ENCODE measurements at places on chromosomes 3 and 15.

GRCh38 chr15:67138891-67139855, 73.8 kb downstream of the SMAD3 start:
- DNase-seq, result no peak

DNA sequence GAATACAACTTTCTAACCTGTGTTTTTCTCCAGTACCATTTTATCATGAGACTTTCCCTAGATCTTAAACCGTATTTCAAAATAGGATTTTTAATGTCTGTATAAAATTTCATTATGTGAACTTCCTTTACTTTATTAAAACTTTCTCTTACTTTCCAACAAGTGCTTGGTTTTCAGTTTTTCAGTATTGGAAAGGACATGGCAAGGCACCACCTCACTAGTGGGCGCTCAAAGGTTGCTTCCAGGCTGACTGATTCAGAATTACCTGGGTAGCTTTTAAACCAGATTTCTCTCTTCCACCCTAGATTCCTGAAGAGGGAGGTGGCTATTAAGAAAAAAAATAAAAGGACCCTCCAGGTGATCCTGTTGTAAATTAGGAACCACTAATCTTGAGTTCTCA, 236.6 kb downstream of the SOX2 start:
- DNase-seq, result no peak

DNA sequence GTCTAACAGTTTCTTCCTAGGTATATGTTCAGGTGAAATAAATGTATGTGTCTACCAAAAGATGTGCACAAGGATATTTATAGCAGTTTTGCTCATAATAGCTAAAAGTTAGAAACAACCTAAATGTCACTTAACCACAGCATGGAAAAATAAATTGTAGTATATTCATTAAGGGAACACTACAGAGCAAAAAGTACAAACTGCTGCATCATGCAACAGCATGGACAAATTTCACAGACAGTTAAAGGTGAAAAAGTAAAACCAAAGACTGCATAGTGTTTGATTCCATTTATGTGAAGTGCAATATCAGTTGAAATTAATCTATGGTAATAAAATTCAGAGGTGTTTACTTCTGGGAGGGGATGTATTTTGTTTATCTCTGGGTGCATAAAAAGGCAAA, 62.5 kb downstream of the FBXL2 start:
- DNase-seq, result no peak

GRCh38 chr3:78256123-78256522, 1216.2 kb downstream of the ROBO2 start:
- no peak for DNase-seq

DNA sequence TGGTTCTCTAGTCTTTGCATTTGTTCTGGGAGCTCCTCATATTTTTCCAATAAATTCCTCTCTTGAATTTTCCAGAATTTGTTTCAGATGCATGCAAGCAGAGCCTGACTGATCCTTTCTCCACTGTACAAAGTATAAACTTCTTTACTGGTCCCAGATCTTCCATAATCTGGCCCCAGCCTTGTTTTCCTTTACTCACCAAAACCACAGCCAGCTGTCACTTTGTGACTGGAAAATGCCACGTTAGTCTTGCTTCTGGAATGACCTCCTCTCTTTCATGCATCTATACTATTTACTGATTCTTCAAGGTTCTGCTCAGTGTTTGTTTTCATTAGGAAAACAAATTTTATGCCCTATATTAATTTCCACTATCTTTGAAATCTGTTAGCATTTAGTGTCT, 60.4 kb upstream of the SPPL2A start:
- DNase-seq, result no peak

Measured in activated naive CD8-positive, alpha-beta T cell treated with anti-CD3 and anti-CD28 coated beads for 36 hours (primary cell).